Anterior cingulate cortex (tissue), 58 donors: ENCODE measurements at places on chromosomes 3 and 15.

DNA sequence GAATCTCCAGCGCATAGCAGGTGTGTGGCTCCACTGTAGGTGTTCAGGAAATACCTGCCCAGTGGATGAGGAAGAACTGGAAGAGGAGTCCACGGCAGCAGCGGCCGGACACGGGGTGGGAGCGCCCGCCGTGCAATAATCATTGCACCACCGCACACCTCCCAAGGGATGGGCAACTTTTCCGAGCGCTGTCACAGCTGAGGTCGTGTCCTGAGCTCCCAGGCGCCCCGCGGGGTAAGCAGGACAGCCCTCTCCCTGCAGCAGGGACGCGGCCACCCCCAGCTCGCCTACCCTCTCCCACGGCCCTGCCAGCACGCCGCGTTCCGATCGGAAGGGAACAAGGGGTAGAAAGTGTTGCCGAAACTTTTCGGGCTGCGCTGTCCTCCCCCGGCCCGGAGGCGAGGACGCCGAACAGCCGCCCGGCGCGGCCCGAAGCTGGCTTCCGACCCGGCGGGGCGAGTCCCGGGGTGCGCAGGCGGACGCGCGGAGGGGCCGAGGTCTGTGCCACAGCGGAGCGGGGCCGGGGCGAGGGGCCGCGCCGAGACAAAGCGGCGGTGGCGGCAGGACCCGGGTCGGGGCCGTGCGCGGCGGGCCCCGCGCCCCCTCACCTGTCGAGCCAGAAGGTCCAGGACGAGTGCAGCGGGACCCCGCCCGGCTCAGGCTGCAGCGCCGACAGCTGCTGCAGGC is 475 bp downstream of the EIF4E3 start:
- DNase-seq = no peak

GRCh38 chr15:39756806-39757522 is 25.7 kb downstream of the FSIP1 start:
- DNase-seq = no peak

GRCh38 chr3:172384836-172385235 is 63.4 kb downstream of the GHSR start:
- no peak for DNase-seq

DNA sequence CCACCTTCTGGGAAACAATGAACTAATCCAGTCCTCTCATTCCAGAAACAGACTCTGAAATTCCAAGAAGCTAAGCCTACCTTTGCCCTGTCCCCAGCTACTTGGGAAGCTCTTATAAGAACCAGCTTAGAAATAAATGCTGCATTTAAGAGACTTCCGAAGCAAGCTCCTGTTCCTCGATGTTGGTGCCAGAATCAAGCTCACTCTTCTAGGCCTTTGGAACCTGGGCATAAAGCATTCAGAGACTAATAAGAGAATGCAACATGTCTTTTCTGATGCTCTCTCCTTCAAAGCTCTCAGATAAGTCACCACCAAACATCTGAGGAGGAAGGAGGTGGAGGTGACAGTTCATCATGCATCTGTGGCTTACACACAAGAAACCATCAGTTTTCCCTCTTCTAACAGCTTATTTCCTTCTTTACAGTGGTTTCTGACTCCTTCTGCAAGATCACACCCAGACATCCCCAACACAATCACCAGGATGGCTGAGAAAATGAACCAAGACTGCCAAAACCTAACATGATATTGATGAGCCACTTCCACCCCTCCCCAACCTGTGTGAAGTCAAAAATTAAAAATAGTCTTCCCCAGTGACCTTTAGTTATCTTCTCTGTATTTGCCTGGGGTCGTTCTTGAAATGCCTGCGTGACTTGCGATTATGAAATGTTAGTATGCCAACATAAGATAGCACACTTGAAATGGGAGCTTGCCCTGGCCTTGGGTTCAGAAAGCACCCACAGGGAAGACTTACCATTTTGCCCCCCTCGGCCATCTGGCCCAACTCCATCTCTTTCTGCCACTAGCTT is 11.5 kb downstream of the ARHGEF3 start:
- DNase-seq = no peak

- DNase-seq = no peak
These were observed 66.8 kb downstream of the CPN2 start for GRCh38 chr3:194284351-194284750.

- no peak for DNase-seq
These were observed 60.9 kb downstream of the UMPS start for GRCh38 chr3:124791142-124791541.
